ENCODE measurements at places on chromosomes 16 and 17.

- peak; percentile 78 for DNase-seq
These were observed 6.7 kb downstream of the HS3ST3A1 start for GRCh38 chr17:13594762-13595598.

- no peak for DNase-seq
These were observed 68.9 kb downstream of the USP31 start for GRCh38 chr16:23080329-23080728.

GRCh38 chr16:65120831-65121721 lies 787 bp downstream of the CDH11 start:
- DNase-seq: no peak

- no peak for DNase-seq
These were observed 11.8 kb upstream of the FOXK2 start for GRCh38 chr17:82507631-82508175.

GRCh38 chr16:78638371-78638770 lies 538.9 kb downstream of the WWOX start:
- no peak for DNase-seq

DNA sequence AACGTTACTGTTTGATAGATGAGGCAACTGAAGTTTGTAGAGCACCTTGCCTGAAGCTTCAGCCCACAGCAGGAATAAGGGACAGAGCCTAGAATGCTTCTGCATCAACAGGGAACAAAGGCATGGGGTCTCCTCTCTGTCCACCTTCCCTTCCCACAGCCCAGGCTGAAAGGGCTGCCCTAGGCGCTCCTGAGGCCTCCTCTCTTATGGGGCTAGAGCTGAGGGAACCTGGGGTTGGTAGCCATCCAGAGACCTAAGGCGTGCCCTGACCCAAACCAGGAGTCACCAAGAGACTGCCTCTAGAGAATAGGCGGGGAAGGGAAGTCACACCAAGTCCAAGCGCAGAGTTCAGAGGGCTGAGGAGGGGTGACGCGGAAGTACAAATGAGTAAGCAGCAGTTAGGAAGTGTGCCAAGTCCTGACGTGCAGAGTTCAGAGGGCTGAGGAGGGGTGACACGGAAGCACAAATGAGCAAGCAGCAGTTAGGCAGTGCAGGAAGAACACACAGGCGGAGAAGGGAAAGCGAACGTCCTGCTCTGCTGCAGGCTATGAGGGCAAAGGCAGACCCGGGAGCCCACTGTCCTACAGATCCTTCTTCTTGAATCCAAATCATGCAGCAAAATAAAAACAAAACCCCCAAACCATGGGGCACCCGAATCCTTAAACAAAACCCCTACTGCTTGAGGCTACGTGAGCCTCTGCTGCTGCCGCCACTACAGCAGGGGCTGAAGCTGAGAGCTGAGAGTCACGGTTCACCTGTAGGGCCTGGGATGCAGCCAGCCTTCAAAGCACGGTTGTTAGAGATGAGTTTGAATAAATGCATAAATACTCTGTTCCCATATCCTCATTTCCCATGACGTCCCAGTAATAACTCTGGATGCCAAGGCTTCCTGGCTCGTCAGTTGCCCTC lies 2.7 kb upstream of the SPG7 start:
- peak; percentile 96 for DNase-seq

GRCh38 chr16:10085078-10085798 lies 97.0 kb downstream of the GRIN2A start:
- no peak for DNase-seq

- no peak for DNase-seq
These were observed 11.0 kb downstream of the EFTUD2 start for GRCh38 chr17:44887971-44888954.

Measured in right atrium auricular region (tissue), 2 donors.